ENCODE measurements at places on chromosomes 7 and 10. TPM values are rescaled to one million over a fixed set of nuclear protein-coding genes. Genes with fewer than 3 reads are reported as not detected.

The NME8 gene
- total RNA-seq = not detected

The LIPN gene
- not detected for total RNA-seq

The AKR1E2 gene
- total RNA-seq = 3.8 TPM

The FAM25C gene
- total RNA-seq = not detected

The GPR37 gene
- total RNA-seq = 4.7 TPM

The TMEM273 gene
- total RNA-seq = not detected

The RTKN2 gene
- 0.47 TPM for total RNA-seq

The SPDYE16 gene
- under 0.01 TPM for total RNA-seq

The PDE1C gene
- 0.09 TPM for total RNA-seq

The CDC14C gene
- total RNA-seq = 0.09 TPM

The IFIT2 gene
- total RNA-seq = 9.1 TPM

The ARMS2 gene
- not detected for total RNA-seq

The UROS gene
- 69.2 TPM for total RNA-seq

The CFAP46 gene
- 0.95 TPM for total RNA-seq

The HOXA2 gene
- total RNA-seq = 0.43 TPM

The HOXA5 gene
- 10.3 TPM for total RNA-seq

The LEP gene
- not detected for total RNA-seq

The TMEM229A gene
- total RNA-seq = not detected

The HOXA13 gene
- total RNA-seq = not detected

The CFAP70 gene
- 2.1 TPM for total RNA-seq

The MRLN gene
- total RNA-seq = not detected

The FRMD4A gene
- total RNA-seq = 12.9 TPM

The ST8SIA6 gene
- total RNA-seq = not detected

The MBLAC1 gene
- 4.7 TPM for total RNA-seq

The THSD7A gene
- 1.1 TPM for total RNA-seq

The SLC35B4 gene
- 11.0 TPM for total RNA-seq

The NAT16 gene
- not detected for total RNA-seq

The TMEM139 gene
- 0.09 TPM for total RNA-seq

The CFAP69 gene
- total RNA-seq = 5.0 TPM

The AKR1C8 gene
- not detected for total RNA-seq

The OR6V1 gene
- total RNA-seq = not detected

The BUD23 gene
- 50.1 TPM for total RNA-seq

The BTRC gene
- total RNA-seq = 11.0 TPM

The CCDC71L gene
- total RNA-seq = 13.7 TPM

The AHR gene
- 64.7 TPM for total RNA-seq

The EBLN1 gene
- total RNA-seq = not detected

The ACADSB gene
- 7.1 TPM for total RNA-seq

The MUC3A gene
- total RNA-seq = under 0.01 TPM

The DGKI gene
- total RNA-seq = 1.9 TPM

The AKR1C1 gene
- total RNA-seq = 282 TPM

The MMS19 gene
- 46.5 TPM for total RNA-seq

The SPDYE5 gene
- total RNA-seq = not detected

The INPP5F gene
- 13.7 TPM for total RNA-seq

The WNT8B gene
- total RNA-seq = not detected

The ZNF488 gene
- total RNA-seq = not detected

The PNLIPRP3 gene
- total RNA-seq = not detected

The UFSP1 gene
- total RNA-seq = 2.7 TPM

The TRIM74 gene
- total RNA-seq = not detected

The KIF11 gene
- 5.7 TPM for total RNA-seq

The AKR1C3 gene
- 170 TPM for total RNA-seq

The CRHR2 gene
- not detected for total RNA-seq
